ENCODE measurements at places on chromosomes 4 and X.

GRCh38 chr4:153938994-153939393, 150.1 kb upstream of the SFRP2 start:
- no peak for DNase-seq

DNA sequence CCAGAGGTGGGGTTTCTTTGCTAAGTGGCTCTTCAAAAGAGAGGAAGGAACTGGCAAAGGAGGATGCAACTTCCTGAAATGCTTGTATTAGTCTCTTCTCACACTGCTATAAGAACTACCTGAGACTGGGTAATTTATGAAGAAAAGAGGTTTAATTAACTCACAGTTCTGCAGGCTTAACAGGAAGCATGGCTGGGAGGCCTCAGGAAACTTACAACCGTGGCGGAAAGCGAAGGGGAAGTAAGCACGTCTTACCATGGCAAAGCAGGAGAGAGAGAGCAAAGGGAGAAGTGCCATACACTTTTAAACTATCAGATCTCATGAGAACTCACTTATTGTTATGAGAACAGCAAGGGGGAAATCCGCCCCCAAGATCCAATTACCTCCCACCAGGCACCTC, 505.7 kb downstream of the ZNF674 start:
- DNase-seq = no peak

- DNase-seq = no peak
Measured at GRCh38 chrX:107601326-107601725, 27.0 kb upstream of the PRPS1 start.

DNA sequence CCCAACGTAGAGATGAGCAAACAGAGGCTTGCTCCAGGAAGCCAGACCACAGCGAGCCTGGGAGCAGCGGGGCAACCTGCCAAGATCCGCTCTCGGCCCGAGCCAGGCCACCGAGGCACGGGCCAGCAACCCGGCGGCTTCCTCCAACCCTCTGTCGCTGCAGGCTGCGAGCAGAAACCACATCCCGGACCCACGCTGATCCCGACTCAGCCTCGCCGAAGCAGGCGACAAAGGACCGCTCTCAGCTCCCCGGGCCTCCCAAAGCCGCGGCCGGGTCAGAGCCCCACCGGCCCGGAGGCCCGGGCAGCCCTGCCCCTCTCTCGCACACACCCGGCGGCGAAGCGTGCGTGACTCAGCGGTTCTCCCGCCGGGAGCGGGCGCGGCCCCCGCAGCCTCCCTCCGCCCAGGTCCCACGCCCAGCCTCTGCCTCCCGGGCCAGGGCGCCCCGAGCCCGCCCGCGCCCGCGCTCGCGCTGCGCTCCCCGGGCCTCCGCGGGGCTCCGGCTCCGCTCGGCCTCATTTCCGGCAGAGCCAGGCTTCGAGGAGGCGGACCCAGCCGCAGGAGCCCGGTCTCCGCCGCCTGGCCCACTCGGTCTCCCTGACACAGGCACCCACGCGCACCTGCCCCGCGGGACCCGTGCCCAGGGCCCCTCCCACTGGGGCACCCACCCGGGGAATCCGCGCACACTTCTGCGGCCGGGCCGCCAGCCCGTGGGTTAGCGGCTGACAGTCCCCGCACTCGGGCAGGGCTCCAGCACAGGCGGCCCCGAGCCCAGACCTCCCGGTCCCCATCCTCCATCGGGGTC, 1.7 kb downstream of the PPP2R2C start:
- DNase-seq = no peak

- DNase-seq = peak; percentile 54
Measured at GRCh38 chrX:154369449-154370299, 4.8 kb downstream of the FLNA start.

DNA sequence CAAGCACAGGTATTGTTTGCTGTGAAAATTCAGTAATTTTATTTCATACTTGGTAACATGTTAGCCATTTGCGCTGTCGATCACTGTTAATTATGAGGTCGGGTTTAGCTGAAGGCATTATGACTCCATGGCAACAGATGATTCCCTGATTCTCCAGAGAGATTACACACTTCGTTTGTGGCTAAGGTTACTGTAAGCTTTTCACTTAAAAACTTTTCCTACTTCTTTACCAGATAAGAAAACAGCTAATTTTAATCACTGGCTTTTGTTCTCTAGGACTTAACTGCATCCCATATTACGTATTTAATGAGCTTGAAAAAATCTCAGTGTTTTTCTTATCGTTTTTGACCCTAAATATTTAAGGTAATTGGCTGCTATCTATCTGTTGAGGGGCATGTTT, 2.1 kb downstream of the GSTCD start:
- no peak for DNase-seq

- peak; percentile 53 for DNase-seq
Measured at GRCh38 chr4:3880615-3881120, 114.5 kb downstream of the ADRA2C start.

Measured in stimulated activated CD4-positive, alpha-beta T cell treated with anti-CD3 and anti-CD28 coated beads, Interleukin-2, amount 100 ng/mL, for 4 hours (primary cell).